ENCODE measurements at places on chromosomes 16 and 17.

- DNase-seq: no peak
Measured at GRCh38 chr16:11914210-11915113, 1.3 kb downstream of the GSPT1 start.

GRCh38 chr17:53844491-53845107 lies 21.9 kb downstream of the KIF2B start:
- DNase-seq: no peak

- no peak for DNase-seq
Measured at GRCh38 chr17:1776857-1777256, 15.0 kb downstream of the SERPINF1 start.

GRCh38 chr17:43940630-43941029 lies 1.6 kb downstream of the PPY start:
- DNase-seq: peak; percentile 80

GRCh38 chr16:14955546-14956231 lies 18.4 kb downstream of the NPIPA1 start:
- DNase-seq: no peak

DNA sequence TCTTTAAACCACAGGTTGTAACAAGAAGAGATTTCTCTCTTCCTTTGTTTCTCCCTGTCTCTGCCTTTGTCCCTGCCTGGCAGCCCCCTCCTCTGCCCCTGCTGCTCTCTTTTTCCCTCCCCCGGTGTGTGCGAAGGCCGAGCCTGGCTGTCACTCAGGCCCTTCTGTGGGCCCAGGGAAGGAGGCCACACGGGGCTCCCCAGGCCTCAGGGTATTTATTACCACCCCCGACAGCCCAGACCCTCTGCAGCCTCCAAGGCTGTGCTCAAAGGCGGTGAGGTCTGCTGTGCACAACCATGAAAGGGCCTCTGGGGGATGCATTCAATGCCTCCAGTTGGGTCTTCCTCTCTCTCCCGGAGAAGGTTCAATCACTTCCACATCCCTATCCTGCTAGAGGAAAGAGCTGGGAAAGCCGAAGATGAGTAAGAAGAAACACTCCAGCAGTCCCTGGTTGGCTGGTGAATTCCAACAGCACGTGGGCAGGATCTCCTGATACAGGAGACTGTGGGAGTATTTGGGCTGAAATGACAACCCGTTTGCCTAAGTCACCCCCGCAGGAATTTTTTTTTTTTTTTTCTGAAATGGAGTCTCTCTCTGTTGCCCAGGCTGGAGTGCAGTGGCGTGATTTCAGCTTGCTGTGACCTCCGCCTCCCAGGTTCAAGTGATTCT lies 34.2 kb downstream of the ZNF423 start:
- DNase-seq: no peak

- peak; percentile 19 for DNase-seq
Measured at GRCh38 chr17:37134050-37134449, 185.3 kb downstream of the AATF start.

- DNase-seq: no peak
Measured at GRCh38 chr16:2487903-2488531, 13.1 kb downstream of the TBC1D24 start.

GRCh38 chr16:69859105-69859989 lies 91.8 kb upstream of the CLEC18A start:
- DNase-seq: peak; percentile 29

- no peak for DNase-seq
Measured at GRCh38 chr17:30957741-30958140, 13.1 kb upstream of the RNF135 start.

GRCh38 chr17:59963738-59964481 lies 630 bp downstream of the RNFT1 start:
- DNase-seq: peak; percentile 38

- no peak for DNase-seq
Measured at GRCh38 chr16:27049117-27049516, 17.6 kb upstream of the C16orf82 start.

DNA sequence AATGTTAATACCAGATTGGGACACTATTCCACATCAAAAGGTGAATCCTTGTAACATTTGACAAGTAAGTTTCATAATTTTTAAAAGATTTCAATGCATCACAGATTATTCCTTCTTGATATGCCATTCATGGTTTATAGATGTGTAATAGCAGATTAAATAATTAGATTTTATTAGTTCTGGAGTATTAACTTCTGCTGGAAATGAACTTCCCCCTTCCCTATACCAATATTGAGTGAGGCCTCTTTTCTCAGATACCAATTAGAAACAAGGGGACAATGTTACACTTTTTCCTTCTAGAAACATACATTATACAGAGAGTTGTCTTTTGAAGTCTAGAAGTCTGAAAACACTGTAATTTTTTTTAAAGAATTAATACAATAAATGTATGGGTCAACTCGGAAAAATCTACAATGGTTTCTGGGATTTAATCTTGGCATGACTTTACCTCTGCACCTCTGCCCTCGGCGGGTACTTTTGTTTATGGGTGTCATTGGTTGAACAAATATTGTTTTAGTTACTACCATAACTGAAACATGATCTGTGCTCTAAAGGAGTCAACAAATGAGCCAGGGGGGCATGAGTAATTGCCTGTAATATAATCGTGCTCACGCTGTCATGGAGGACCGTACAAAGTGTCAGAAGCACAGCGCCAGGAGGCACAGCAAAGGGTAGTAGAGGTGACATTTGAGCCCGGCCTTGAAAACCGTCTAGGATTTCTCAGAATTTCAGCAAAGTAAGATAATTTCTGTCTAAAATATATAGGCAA lies 8.2 kb downstream of the LRRC37B start:
- DNase-seq: peak; percentile 31

- no peak for DNase-seq
Measured at GRCh38 chr17:49908782-49909714, 59.9 kb upstream of the DLX4 start.

DNA sequence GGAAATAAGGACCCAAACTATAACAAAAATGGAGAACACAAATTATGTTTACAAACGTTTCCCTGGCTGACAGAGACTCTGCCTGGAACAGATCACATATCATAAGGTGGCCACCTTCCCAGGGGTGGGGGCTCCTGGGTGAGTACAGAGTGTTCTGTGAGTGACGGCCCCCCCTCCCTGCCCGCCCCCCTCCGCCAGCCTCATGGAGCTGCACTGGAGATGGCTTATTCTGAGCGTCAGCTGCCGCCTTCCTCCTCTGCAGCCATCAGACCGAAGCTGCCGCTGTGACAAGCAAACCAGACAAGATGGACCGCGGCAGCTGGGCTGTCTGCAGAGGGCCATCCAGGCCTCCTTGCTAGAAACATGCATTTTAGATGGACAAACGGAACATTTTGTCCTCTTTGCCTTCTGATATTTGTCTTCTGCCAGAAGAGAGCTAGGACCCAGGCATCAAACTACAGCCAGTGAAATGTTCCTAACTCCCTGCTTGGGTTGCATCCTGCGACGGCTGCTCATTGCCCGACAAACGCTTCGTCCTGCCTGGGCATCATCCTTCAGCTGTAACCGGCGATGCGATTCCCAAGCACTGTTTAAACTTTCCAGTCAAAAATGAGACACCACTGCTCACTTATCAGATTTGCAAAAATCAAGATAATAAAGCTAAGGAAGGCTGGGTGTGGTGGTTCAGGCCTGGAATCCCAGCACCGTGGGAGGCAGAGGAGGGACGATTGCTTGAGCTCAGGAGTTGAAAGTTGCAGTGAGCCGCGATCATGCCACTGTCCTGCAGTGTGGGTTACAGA lies 15.3 kb upstream of the RPTOR start:
- DNase-seq: no peak

DNA sequence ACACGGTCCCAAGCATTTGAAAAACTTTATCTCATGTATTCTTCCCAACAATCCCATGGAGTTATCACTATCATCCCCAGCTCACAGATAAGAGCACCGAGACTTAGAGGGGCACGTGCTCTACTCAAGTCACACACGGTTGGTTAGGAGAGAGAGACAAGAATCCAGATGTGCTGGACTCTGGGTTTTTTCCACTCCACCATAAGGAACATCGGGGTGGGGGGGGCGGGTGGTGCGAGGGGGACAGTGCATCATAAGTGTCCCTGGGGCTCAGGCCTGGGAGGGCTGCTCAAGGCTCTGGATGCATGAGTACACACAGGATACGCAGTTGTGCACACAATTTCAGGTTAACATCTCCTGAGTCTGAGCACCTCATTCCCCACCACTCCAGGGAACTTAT lies 7.4 kb downstream of the CDC42EP4 start:
- DNase-seq: no peak

DNA sequence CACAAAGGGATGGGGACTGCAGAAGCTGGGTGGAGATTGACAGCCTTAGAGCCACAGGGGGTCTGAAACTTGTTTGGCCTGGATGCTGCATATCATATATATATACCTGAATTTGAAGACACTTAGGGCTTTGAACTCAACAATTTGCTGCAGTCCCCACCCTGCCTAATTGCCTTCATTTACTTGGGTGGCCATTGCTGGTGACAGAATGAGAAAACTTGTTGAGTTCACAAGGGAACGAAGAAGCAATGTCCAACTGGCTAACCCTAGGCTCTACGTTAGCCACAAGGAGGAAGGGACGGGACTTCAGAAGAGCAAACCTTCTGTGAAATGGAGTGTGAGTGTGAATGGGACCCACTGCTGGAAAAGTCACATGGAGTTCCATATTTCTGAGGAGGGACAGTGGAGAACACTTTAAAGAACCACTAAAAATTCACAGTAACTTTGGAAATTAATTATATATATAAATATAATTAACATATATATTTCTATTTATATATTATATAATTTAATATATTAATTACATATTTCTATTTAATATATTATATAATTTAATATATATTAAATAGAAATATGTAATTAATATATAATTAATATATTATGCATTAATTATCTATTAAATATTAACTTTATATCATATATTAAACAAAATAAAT lies 215.3 kb upstream of the SOX9 start:
- no peak for DNase-seq

DNA sequence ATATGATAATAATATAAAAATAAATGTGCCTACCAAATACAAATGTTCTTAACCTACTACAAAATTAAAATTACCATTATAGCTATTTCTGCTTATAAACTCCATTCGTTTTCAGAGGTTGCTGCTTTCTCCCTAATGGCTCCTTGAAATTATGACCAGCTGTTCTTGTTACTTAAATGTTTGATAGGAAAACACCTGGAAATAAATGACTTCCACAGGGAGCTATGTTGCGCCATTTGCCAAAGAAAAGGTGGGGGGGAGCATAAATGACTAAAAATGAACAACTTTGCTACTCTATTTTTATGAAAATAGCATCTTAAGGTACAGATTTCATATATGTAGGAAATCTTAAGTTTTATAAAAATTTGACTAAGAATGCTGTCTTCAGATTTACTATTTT lies 157.5 kb upstream of the MON1B start:
- no peak for DNase-seq

DNA sequence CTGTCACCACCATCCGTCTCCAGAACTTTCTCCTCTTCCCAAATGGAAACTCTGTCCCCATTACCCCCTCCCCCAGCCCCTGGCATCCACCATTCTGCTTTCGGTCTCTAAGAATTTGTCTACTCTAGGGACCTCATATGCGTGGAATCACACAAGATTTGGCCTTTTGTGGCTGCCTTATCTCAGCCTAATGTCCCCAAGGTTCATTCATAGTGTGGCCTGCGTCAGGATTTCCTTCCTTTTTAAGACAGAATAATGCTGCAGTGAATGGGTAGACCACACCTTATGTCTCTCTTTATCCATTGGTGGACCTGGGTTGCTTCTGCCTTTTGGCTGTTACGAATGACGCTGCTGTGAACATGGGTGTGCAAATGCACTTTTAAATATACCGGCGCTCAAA lies 139.7 kb upstream of the PLCG2 start:
- no peak for DNase-seq

- DNase-seq: no peak
Measured at GRCh38 chr17:50884439-50885311, 18.5 kb upstream of the TOB1 start.

GRCh38 chr17:4881761-4882555 lies 17.4 kb upstream of the C17orf107 start:
- DNase-seq: peak; percentile 65

GRCh38 chr17:81008140-81008539 lies 16.5 kb downstream of the CHMP6 start:
- no peak for DNase-seq

DNA sequence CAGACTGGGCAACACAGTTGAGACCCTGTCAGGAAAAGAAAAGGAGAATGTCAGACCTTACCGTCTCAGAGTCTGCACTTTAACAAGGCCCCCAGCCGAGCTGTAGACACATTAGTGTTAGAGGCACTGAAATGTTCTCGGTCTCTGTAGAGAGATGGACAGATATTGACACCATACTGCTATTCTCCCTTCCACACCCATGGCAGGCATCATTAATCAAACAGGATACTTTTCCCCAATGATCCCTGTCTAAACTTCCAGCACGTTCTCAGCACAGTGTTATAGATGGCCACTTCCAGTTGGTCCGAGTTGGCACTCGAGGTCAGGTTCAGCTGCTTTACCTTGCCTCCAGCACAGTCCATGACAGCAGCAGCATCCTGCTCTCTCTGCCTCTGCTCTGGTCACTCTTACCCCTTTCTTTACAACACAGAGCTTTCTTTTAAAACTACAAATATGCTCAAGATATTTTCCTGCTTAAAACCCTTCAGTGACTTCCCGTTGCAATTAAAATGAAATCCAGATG lies 251.6 kb downstream of the SNX29 start:
- no peak for DNase-seq

- DNase-seq: no peak
Measured at GRCh38 chr17:44908761-44909326, 6.5 kb downstream of the GFAP start.

DNA sequence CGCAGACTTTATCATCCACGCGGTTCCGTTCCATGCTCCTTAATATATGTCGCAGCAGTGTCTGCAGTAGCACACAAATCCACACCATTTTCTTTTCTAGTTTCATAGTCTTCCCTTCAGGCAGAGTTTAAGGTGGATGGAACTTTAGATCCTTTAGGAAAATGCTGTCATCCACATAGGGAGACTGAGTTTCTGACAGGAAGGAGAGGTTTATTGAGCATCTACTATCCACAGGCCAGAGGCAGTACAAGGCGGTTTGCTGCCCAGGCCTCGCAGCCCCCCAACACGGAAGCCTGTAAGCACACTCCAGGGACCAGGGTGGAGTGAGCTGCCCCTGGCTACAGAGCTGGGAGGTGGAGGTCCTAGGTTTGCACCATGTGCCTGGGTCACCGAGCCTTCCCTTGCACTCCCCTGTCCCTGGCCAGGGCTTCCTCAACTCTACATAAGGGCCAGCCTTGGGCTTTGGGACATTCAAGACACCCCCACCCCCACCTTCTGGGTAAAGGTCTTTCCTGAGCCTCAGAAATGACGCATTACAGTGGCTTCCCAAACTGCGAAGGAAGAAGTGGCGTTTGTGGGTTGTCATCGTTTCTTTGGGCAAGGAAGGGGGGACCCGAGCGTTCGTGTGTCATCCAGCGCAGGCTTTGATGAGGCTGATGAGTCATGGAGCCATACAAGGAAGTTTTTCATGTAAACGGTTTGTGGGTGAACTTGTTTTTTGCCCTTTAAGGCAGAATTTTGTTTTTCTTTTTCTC lies 146.5 kb upstream of the PLCG2 start:
- no peak for DNase-seq

- DNase-seq: peak; percentile 41
Measured at GRCh38 chr17:2854143-2855055, 58.2 kb downstream of the RAP1GAP2 start.

- no peak for DNase-seq
Measured at GRCh38 chr17:44847586-44847985, at the start of gene HIGD1B. Gene HIGD1B, plus strand, starts transcription at chr17:44847883. Its CDS starts 270 bp downstream, at chr17:44848153.

GRCh38 chr17:61335105-61335844 lies 64.4 kb upstream of the TBX2 start:
- DNase-seq: no peak
